ENCODE measurements at places on chromosomes 5 and 9. TPM values are rescaled to one million over a fixed set of nuclear protein-coding genes. Genes with fewer than 3 reads are reported as not detected.

- no peak for DNase-seq
Measured at GRCh38 chr5:33995865-33996264, 11.4 kb upstream of the SLC45A2 start.

DNA sequence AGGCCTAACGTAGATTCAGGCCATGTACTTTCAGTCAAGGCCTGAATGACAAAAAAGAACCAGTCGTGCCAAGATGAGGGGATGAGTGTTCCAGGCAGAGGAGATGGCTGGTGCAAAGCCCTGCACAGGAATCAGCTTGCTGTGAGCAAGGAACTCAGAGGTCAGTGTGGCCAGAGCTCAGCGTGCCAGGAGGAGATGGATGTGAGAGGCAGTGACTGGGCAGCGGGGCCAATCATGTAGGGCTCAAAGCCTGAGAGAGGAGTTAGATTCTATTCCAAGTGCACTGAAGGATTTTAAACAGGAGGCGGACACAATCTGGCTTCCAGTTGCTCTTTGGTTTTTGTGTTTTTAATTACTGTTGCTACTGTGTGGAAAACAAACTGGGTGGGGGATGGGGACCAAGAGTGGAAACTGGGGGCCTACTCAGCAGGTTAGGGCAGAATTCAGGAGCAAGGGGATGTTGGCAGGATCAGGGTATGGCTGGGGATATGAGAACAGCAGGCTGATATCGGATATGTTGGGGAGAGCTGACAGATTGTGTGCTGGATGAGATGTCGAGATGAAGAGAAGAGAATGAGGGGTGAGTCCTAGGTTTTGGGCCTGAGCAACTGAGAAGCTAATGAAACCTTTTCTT lies 64.3 kb downstream of the ANGPTL2 start:
- no peak for DNase-seq

- no peak for DNase-seq
Measured at GRCh38 chr5:68460147-68460798, 244.7 kb downstream of the PIK3R1 start.

- DNase-seq: no peak
Measured at GRCh38 chr5:151270599-151270998, 17.6 kb downstream of the GM2A start.

DNA sequence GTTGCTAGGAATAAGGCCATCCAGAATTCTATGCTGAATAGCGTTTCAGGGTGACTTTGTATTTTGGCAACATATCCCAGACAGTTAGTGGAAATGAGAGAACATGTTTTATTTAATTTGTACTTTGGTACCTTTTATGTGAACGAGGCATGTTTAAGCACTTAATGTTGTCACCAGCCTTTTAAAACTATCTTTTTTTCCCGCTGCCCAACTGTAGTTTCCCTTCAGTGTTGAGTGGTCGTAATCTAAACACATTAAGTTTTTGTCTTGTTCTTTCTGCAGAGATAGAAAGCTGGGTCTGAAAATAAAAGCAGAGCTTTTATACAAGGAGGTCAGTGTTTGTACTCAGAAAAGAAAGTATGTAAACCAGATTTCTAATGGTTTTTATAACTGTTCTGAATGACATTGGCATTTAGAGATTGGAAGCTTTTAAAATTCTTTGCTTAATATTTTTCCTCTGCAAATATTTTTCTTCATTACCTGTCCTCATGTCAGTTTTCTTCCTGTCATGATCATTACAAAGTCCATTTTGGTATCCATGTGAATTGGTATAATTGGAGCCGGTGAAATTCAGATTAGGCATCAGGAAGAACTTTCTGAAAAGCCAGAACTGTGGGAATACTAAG lies 100.7 kb downstream of the ARHGEF28 start:
- no peak for DNase-seq

The PCDHGB1 gene
- total RNA-seq: 12.6 TPM

Measured in cardiac septum (tissue), 1 donor.